ENCODE measurements at places on chromosomes 3 and 15.

DNA sequence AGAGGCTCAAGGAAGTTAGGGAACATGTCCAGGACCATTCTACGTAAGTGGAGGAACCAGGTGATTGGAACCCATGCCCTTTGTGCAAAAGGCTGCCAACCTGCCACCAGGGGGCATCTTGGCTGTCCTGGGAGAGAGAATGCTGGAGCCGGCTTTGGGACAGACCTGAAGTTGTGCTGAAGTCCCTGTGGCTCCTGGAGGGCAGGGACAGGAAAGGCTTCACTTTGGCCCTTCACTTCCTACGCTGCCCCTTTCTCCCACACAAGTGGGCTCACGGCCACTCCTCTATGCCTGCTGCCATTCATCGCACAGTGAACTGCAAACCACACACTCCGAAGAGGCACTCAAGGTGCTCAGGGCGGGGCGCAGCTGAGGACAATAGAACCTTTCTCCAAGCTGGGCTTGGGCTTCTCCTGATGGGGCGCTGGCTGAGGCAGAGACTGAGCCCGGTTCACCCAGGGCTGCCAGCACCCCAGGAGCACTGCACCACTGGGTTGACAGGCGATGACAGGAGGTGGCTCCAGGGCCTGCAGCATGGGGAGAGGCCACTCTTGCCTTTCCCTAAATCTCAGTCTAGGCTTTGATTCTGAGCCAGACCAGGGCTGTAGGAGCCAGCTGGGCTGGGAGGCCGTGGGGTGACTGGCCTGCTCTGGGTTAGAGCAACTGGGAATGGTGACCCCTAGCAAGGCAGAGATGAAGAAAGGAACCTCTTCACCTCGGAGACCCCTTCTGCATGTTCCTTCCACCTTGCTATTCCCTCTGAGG, 8.4 kb downstream of the SHF start:
- no peak for DNase-seq

- peak; percentile 15 for DNase-seq
Observed at GRCh38 chr3:98188545-98188944, 22.0 kb downstream of the OR5H15 start.

- DNase-seq: no peak
Observed at GRCh38 chr3:133007601-133008000, 30.6 kb upstream of the TMEM108 start.

DNA sequence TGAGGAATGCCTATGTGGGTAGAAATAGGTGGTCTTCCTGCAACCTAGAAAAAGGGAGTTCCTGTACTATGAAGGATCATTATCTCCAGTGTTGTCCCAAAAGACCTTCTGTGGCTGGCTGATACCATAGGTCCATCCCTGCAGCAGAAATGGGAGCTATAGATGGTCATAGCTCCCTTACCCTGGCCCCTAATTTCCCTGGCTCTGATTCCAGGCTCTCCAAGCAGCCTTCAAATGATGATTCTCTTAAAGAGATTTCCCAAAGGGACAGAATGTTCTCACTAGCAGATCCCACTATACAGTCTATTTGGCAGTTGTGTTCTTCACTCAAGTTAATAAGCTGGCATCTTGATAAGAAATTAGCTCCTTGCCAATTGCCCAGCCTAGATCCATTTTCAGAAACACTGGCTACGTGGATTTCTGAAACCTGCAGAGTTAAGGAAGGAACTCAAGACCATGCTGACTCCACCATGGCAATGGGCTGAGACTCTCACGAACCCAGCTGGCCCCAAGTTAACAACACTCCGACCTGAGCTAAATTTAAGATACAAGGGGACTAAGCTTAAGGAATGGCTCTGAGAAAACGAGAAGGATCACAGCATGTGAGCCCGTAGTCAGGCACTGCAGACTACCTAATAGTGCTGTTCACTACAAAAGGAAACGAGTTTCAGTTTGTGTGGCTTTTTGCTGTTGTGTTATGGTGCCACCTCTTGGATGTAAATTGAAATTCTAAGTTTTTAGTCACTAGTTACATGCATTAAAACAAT, 11.4 kb downstream of the C15orf40 start:
- peak; percentile 65 for DNase-seq

- DNase-seq: no peak
Observed at GRCh38 chr3:24510030-24510648, 15.5 kb upstream of the THRB start.

DNA sequence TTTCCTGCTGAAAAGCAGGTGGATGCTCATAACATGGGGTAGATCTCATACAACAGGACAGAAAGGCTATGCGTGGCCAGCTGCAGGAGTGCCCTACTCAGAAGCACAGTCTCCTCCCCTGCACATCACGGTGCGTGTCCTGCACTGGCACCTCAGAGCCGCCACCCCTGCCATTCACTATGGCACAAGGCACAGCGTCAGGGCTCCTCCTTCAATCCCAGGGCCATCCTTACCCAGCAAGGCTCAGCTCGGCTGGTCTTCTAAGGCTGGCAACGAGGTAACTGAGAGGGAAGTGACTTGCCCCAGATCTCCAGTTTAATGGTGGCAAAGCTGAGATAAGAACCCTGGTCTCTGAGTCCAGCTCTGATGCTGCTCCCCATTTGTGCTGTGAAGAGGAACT, 97.1 kb downstream of the CPN2 start:
- DNase-seq: no peak

All from NCI-H1694 treated with DMSO at 0.1 percent for 48 hours (cell line).